NCI-H2029 (cell line): ENCODE measurements at places on chromosomes 1 and 21.
A peak's percentile ranks its signal among the peaks of the same experiment; 100 is the strongest.

DNA sequence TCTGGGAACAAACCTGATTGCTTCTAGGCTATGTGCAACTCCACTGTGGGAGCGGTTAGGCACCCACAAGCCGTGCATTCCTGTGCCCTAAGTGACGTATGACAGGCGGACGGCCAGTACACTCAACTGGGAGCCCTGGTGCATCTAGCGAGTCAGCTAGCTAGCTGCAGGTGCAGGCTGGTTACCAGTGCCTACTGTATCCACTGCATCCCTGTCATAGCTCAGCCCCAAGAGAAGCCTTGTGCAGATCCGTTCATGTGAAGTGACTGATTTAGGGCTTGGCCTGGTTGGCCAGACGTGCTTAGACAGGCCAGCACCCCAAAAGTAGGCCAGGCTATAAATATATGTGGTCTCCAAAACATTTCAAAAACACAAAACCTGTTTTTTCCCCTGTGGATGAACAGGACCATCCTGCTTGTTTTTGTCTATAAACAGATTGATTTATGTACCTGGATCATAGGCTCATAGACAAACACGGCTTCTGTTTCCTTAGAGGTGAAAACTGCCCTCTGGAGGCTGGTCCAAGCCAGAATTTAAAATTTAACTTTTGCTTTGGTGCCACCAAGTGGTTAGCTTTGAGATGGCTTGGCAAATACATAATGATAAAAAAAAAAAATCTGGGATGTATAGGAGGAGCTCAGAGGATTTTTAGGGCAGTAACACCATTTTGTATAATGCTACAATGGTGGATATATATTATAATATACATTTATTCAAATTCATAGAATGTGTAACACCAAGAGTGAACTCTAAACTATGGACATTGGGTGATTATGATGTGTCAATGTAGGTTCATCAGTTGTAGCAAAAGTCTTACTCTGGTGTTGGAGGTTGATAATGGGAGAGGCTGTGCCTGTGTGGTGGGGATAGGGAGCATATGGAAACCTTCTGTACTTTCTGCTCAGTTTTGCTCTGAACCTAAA, 68.5 kb downstream of the GIPC2 start:
- peak; percentile 78 for DNase-seq

DNA sequence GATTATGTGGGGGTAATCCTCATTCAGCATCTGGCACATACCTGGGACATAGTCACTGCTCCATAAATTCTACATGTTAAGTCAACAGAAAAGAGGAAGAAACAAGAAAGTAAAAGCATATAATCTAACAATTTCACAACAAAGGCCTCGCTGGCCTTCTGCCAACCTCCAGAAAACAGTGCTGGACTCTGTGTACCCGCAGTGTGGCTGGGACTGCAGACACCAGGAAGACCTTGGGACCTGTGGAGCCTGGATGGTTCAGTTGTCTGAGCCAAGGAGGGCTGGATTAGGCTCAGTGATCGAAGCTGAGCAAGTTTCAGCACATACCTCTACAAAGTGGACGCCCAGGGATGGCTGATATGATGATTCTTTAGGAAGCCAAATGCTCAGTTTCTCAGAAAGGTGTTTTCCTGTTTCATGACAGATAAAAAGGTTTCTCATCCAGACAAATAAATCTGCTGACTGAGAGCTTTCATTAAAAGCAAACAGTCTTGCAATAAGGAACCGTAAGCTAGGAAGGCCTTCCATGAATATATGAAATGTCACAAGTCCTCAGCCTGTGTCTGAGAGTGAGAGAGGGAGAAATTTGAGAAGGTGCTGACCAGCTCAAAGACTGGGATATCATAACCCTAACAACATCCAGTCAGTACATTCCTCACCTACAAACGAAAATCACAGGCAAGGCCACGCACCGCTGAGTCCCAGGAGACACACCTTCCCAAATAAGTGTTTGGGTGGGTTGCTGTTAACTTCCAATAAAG, 48.4 kb downstream of the CAPZB start:
- no peak for DNase-seq

DNA sequence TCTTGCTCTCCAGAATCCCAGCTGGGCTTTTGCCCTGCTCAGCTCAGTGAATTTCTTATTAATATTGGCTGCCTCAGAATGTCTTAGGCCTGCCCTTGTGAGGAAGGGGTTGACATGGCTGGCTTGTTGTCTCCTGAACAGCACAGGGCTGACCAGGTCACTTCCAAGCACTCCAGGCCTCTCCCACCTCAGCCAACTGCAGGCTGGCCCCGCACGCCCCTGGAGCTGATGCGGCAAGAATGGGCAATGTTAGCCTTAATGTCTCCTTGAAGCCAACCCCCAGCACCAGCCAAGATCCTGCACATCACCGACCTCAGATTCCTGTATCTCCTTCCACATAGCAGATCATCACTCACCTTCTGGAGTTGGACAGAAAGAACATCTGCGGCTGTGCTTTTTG, 598.6 kb downstream of the AJAP1 start:
- no peak for DNase-seq

- DNase-seq, result no peak
Measured at GRCh38 chr1:244841273-244841927, 5.9 kb downstream of the COX20 start.

DNA sequence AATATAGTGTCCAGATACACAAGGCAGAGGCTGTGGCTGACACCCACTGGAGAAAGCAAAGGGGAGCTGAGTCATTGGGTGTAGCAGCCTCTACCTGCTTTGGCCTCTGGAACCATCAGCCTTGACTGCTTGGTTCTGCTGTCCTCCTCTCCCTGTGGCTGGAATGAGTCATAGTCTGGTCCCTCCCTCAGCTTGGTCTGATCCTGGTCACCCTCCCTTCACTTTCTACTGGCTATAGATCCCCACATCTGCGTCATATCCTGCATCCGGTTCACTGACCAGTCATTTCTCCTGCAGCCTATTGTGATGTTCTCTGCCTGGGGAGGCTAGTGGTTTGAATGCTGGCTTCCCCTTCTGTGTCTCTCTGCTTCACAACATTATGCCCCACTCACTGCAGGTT, 372.8 kb upstream of the DAB1 start:
- no peak for DNase-seq

DNA sequence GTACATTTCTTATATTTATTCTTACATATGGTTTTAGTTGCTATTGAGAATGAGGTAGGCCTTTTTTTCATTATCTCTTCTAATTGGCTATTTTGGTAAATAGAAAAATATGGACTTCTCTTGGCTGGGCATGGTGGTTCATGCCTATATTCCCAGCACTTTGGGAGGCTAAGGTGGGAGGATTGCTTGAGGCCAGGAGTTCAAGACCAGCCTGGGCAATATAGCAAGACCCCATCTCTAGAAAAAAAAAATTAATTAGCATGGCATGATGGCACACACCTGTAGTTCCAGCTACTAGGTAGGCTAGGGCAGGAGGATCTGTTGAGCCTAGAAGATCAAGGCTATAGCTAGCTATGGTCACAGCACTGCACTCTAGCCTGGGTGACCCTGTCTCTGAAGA, 3.2 kb downstream of the ZNF684 start:
- no peak for DNase-seq

DNA sequence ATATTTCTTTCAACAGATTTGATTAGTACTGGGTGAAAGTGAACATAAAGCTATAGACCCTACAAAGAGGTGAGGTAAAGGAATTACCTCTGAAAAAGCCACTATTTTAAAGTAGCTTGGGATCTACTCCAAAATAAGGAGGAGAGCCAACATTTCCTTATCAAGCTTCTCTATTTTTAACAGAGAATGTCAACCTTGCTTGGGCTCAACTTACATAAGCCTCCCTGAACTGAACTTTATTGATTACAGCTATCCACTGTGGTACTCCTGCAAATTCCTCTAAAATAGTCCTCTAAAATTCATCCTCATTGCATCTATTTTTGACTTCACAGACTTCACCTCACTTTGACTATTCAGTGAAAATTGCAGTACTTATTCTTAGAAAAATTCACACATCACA, 10.3 kb downstream of the ZNHIT6 start:
- no peak for DNase-seq

- peak; percentile 79 for DNase-seq
Measured at GRCh38 chr1:205954819-205955404, 11.7 kb upstream of the SLC26A9 start.

DNA sequence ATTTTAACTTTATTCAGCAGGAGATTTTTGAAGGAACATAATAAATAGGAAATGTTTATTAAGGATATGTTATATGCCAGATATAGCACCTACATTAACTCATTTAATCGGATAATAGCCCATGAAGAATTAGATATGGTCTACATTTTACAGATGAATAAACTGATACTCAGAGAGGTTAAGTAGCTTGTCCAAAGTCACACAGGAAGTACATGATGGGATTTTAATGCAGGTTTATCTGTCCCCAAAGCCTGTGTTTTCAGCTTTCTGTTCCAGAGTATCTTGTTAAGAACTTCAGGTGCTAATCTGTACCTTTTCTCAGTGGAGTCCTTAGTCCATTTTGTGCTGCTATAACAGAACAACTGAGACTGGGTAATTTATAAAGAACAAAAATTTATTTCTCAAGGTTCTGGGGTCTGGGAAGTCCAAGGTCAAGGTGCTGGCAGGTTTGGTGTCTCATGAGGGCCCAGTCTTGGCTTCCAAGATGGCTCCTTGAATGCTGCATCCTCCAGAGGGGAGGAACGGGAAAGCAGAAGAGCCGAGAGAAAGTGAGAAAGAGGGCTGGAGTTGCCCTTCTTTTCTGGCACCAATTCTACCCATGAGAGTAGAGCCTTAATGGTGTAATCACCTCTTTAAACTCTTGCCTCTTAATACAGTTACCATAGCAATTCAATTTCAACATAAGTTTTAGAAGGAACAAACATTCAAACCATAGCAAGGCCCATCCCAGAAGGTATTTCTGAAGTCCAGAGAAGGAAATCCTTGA, 17.3 kb downstream of the C1orf21 start:
- no peak for DNase-seq

GRCh38 chr21:46221664-46222435, 6.7 kb downstream of the LSS start:
- no peak for DNase-seq

- DNase-seq, result no peak
Measured at GRCh38 chr1:94723894-94724293, 96.3 kb upstream of the SLC44A3 start.

DNA sequence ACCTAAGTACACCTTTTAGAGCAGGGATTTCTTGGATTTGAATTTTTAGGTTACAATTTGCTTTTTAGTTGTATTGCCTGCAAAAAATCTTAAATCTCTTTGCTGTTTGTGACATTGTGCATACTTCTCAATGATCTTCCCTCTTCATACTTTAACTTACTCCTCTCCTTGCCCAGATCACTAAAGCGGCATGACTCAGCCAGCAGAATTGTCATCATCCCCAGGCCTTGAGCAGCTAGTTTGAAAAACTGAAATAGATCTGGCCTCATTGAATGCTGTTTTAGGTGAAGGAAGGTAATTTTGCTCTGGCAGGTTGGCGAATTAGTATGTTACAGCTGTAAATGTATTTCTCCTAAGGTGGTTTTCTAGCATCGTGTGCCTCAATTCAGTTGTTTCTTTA, 145.9 kb downstream of the RYR2 start:
- DNase-seq, result no peak

DNA sequence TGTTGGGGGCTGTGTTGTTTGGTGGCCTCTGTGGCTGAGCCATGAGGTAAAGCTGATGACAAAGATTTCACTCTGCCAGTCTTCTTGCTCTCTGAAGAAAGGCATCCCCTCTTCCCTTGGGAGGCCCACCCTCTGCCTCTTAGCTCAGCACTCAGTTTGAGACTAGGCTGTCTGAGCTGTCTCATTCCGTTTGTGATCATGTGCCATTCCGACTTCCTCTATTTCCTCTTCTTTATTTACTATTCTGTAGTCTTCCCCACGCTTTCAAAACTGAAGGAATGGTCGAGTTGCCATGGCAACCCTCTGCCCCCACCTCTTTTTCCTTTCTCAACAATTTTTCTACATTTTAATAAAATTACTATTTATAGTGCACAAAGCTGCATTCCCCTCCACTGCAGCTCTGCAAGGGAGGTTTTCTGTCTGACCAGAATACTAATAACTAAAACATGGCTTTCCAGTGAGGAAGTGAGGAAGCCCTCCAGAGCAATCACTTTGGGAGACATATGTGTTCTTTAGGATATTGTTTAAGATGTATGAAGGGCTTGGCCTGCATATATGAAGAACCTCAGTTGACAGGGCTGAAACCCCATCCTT, 30.8 kb downstream of the KCNA3 start:
- no peak for DNase-seq

GRCh38 chr1:225914391-225914790, 9.7 kb downstream of the PYCR2 start:
- DNase-seq, result no peak

- DNase-seq, result peak; percentile 56
Measured at GRCh38 chr21:33266050-33266788, at the start of gene IL10RB. IL10RB (plus strand) TSS chr21:33266367; CDS start chr21:33266466, 99 bp downstream.

DNA sequence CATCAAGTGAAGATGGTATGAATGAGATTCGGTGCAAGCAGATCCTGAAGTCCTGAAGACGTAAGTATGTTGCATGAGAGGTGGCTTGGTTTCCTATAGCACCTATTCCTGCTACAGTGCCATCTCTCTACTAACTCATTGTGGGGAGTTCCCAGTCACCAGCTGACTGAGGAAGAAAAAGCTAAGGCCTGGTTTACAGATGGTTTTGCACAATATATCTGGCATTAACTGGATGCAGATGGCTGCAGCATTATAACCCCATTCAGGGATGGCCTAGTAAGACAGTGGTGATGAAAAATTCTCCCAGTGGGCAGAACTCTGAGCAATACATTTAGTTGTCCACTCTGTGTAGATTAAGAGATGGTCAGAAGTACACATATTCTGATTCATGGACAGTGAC, 36.7 kb downstream of the RTCA start:
- no peak for DNase-seq

- no peak for DNase-seq
Measured at GRCh38 chr21:38819719-38820159, 14.0 kb downstream of the ETS2 start.
